ENCODE measurements at places on chromosomes 3 and 15. TPM values are rescaled to one million over a fixed set of nuclear protein-coding genes. Genes with fewer than 3 reads are reported as not detected.

DNA sequence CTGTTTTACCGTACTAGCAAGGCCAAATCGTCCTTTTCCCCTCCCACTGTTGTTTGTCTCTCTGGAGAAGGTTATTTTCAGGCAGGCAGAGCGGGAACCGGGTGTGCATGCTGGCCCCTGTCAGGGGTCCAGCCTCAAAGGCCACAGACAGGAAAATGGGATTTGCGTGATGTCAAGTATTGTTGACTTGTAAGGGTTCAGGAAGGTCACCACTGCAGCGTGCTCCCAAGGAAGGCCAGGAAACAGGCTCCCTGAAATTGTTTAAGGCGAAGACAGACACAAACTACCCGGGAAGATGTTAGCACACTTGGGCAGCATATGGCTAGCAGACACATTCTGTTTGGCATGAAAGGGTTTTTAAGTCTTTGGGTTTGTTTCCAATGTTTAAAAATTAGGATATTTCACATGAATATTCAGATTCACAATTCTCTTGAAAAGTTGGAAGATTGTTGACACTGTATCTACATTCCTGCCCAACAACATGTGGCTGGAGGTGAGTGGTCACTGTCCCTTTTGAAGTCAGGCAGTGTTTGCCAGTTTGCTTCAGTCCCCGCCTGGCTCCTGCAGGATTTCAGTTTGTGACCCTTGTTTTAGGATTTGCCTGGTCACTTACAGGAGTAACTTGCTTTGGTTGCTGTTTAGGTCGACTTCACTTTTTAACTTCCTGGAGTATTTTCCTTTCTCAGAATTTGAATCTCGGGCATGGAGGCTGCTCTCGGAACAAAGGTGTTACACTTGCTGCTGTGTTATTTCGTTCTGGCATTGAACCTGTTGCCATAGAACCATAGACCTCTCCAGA is 90.4 kb downstream of the BDH1 start:
- no peak for DNase-seq
- no peaks in the 10 kb centered on the region for H3K36me3 ChIP-seq
- H3K4me3 ChIP-seq = no peak overlapping the region
- H3K27me3 ChIP-seq = no peaks in the 10 kb centered on the region

GRCh38 chr15:72281713-72282112 is 9.4 kb upstream of the PARP6 start:
- no peak overlapping the region for H3K27ac ChIP-seq
- no peaks in the 10 kb centered on the region for H3K4me1 ChIP-seq
- H3K27me3 ChIP-seq = no peaks in the 10 kb centered on the region
- DNase-seq = no peak

RTF1 gene
- 9.7 TPM for total RNA-seq

SUSD5 gene
- 0.05 TPM for total RNA-seq

All from pancreas (tissue), 10 donors.